ENCODE measurements at places on chromosomes 16 and 17.

DNA sequence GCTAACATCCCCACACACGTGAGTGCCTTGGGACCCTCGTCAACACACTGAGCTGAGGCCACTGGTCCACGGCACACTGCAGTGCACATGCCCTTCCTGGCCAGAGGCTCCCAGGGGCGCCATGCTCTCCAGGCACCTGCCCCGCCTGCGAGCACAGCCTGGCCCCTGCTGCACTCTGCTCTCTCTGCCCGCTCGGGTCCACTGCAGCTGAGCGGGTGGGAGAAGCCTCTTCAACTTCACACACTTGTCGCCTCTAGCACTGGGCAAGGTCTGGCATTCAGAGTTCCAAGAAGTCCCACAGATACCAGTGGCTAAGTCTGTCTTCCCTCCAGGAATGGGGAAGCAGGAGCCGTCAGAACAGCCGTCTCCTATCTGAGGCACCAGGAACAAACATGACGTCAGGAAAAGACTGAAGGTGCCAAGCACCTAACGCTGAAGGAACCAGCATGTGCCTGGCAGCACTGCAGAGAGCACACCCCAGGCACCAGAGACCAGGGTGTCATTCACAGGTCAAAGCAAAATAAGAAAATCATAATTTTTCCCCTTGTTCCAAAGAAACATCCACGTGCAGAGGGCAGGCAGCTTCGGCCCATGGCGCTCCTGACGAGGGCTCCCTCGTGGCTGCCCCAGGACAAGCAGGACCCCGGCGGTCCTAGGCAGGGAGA is 82.9 kb downstream of the ZNF778 start:
- no peak for DNase-seq

DNA sequence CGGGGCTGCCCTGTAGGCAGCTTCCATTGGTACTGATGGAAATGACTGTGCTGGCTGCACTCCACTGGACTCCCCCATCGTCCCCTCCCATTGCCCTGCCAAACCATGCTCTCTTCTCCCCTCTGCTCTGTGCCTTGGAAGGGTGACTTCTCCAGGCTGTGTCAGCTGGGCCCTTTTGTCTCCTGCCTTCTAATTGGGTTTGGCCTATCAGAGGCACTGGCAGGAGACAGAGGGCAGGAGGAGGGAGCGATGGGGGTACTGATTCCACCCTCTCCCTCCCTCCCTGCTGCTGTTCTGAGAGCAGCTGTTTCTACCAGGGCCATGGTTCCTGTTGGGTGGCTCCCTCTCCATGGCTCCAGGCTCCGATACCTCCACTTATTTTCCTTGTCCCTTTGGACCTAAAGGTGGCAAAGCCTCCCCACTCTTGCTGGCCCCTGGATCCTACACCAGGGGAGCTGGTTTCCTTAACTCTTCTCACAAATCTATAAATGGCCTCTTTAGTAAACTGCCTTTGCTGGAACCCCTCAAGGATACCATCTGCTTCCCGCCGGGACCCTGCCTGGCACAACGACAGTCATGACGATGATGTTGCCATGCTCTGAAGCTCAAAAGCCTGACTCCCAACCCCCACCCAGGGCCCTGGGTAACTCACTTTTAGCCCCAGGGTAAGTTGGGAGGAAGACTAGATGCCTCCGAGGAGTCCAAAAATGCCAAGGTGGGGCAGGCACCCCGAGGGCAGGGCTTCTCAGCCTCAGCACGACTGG is 123.8 kb upstream of the RPL38 start:
- no peak for DNase-seq

- DNase-seq: no peak
Observed at GRCh38 chr16:49622084-49622390, 233.9 kb downstream of the ZNF423 start.

- DNase-seq: peak; percentile 69
Observed at GRCh38 chr16:66515596-66516508, 34.1 kb downstream of the TK2 start.

GRCh38 chr17:45127548-45128300 is 4.6 kb downstream of the PLCD3 start:
- DNase-seq: peak; percentile 46
